ENCODE measurements at places on chromosomes 11 and 22.

GRCh38 chr11:12187399-12187798 is 77.0 kb downstream of the MICAL2 start:
- no peak for DNase-seq

- no peak for DNase-seq
Observed at GRCh38 chr11:73760135-73760678, 667 bp downstream of the RAB6A start.

GRCh38 chr11:128235958-128236357 is 351.4 kb downstream of the ETS1 start:
- no peak for DNase-seq

DNA sequence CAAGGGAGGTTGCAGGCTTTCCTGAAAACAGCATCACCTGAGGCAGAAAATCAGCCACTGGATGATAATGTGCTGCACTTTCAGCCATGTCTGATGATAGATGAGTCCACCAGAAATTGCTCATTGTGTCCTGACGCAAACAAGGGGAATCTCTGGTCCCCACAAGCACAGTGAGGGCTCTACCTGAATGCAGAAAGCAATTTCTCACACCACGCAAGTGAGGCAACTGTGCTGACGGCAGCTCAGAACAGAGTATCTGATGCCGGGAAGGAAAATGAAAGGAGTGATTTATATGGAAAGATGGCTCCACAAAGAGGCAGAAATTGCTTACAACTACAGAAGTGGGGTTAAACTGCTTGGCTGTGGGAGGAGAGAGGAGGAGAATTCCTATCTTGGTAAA is 867.1 kb downstream of the OPCML start:
- no peak for DNase-seq

GRCh38 chr11:29317694-29318093 is 699.1 kb downstream of the KCNA4 start:
- no peak for DNase-seq

DNA sequence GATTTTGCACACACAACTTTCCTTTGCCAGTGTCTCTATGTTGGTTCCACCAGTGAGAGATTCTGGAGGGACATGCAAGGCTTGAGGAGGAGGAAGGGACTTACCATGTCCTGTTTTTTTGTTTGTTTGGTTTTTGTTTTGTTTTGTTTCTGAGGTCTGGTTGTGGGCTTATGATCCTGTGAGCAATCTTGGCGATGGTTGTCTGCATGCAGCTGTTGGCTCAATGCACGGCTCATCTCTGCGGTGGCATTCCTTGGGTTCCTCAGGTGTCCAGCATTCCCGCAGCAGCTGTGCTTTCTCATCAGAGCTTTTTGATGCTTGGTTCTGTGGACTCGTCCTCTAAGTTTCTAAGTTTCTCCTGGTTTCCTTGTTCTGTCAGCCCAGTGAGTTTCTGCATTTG is 4.8 kb upstream of the NNMT start:
- DNase-seq: no peak

- DNase-seq: no peak
Observed at GRCh38 chr22:17970201-17970708, 54.1 kb downstream of the MICAL3 start.

GRCh38 chr11:79314906-79315689 is 125.7 kb downstream of the TENM4 start:
- no peak for DNase-seq

DNA sequence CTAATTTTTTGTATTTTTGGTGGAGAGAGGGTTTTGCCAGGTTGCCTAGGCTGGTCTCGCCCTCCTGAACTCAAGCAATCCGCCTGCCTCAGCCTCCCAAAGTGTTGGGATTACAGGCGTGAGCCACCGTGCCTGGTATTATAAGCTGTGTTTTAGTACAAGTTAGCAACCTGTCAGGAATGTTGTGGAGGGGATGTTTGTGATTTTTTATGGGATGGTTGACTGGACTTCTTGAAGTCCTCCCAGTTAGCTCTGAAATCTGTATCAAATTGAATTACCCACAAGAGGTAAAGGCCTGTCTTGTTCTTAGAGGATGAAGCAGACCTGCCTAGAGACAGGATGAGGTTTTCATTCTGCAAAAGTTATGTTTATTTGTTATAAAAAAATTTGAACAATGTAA is 34.1 kb upstream of the IL18BP start:
- no peak for DNase-seq

DNA sequence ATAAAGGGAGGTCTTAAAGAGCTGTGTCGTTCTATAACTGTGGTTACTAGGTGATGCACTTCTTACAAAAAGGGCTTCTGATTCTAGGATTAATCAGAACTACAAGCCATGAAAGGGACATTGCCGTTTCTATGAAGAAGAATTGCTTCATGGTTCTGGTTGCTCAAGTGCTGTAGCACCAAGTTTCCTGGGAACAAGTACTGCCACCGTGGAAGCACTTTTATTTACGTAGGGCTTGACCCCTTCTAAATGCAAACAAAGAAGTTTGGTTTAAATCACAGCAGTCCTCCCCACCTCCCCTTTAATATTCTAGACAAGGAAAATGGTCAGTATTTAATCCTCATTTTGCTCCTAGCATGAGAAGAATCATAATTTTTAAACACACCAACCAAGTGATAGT is 9.8 kb downstream of the YAP1 start:
- DNase-seq: no peak

- no peak for DNase-seq
Observed at GRCh38 chr22:43498856-43499253, 87.0 kb downstream of the MPPED1 start.

DNA sequence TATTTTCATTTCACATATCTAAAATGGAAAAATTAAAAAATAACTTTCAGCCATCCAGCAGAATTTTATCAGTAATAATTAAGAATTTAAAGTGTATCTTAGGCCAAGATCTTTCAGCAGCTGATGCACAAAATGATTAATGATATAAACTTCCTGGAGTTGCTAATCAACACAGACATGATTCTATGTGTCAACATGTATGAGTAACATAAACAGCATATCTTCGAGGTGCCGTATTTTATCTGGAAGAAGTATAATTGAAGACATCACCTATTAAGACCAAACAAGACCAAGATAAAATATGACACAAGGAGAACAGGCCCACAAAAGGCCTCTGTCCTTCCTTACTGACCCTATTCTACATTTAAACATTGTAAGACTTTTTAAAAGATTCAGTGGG is 45.2 kb downstream of the SLC5A12 start:
- no peak for DNase-seq

GRCh38 chr11:72446929-72447769 is 12.8 kb upstream of the CLPB start:
- peak; percentile 54 for DNase-seq

GRCh38 chr22:37486224-37486845 is at the start of gene MFNG:
Gene MFNG (minus strand): TSS chr22:37486384. CDS start chr22:37486177, 207 bp downstream.
- peak; percentile 69 for DNase-seq

- no peak for DNase-seq
Observed at GRCh38 chr22:22157348-22157725, 87.2 kb upstream of the VPREB1 start.

DNA sequence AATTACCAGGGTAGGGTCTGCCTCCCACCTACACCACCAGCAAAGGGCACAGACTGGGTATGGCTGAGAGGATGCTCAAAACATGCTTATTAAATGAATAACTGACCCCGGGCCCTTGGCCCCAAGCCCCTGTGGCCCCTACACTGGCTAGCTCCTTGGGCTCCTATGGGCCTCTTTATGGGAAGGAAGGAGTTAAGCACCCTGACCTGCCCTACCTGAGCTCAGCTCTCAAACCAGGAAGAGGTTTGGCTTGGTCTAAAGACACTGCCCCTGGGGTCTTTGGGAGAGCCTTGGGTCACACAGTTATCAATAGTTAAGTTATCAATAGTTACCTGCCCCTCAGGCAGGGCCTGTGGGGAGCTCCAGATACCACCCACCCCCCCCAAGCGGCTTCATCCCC is 1.2 kb downstream of the USH1C start:
- DNase-seq: no peak

DNA sequence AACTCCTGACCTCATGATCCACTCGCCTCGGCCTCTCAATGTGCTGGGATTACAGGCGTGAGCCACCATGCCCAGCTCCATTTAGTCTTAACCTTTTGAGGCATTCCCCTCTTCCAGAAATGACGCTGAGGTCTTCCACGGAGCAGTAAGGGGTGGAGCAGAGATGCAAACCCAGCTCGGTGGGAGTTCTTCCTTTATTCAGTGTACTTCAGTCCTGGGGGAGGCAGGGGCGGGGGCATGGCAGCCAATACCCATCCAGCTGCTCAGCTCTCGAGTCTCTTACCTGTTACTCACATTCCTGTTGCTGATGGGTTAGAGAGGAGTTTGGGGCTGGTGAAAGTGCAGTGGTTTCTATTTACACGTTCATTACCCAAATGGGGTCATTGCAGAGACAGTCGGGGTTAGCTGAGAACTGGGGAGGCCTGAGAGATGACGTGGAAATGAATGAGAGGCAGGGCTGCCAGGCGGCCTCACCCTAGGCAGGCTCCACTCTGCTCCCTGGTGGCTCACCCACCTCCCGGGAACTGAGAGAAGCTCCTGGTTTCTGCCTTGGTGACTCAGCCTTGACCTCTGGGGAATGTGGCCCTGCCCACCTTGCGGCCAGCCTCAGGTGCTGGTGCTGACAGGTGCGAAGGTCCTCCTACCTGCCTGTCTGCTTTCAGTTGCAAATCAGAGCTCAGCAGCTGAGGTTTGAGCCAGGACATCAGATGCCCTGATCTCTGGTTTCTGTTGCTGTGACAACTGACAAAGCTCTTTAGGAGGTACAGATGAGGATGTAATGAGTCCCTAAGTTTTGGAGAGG is 13.4 kb upstream of the ST14 start:
- no peak for DNase-seq

DNA sequence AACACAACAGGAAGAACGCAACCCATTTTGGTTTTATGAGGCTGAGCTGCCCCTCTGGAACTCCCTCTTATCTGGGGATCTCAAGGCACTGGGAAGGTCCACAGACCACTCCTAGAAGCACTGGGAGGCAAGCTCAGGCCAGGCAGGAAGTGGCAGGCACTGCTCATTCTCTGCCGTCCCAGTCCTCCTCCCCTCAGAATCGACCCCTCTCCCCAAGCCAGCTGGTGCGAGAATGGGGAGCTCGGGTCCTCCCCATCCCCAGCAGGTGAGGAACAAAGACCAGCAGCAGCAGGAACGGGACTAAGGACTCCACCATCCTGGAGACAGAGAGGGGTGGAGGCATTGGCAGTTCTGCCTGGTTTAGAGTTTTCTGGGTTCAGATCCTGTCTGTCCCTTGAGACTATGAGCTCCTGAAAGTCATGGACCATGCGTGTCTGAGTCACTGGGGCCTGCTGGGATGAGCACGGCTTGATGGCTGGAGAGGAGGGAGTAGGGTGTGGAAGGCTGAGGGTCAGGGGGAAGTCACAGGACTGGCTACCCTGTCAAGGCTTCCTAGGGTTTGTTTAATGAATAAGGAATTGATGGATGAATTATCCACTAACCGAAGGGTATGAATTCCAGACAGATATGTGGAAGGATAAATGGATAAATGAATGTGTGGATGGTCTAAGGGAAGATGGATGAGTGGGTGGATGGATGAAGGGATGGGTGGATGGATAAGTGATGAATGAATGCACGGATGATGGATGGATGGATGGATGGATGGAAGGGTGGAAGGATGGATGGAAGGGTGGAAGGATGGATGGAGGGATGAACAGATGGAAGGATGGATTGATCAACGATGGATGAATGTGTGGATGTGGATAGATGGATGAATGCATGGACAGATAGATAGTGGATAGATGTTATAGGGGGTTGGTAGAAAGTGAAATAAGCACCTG is 6.4 kb downstream of the MYEOV start:
- DNase-seq: no peak

GRCh38 chr11:43399983-43400630 is 41.4 kb downstream of the TTC17 start:
- no peak for DNase-seq

DNA sequence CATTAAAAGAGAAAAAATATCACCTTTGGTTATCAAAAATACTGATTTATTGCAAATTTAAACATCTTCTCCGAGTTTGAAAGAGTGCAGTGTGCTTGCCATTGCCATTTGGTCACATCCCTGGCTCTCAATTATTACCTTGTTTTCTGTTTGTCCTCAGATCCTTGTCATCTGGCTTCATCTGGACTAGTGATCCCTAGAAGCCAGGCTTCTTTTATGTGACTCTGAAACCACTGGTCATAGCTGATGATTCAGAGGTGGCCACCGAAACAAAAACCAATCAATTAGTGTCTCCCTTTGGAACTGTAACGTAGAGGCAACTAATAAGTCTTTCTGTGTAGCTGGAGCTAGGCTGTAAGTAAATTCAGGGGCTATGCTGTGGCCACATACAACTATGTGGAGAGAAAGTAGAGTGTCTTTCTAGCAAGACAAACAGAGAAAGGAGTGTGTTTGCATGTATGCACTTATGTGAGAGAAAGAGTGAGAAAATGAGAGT is 237.9 kb downstream of the LUZP2 start:
- DNase-seq: no peak

- DNase-seq: peak; percentile 56
Observed at GRCh38 chr11:9265211-9266131, at the start of gene DENND5A. Gene DENND5A (minus strand): TSS chr11:9265350. CDS start chr11:9265069, 281 bp downstream.

DNA sequence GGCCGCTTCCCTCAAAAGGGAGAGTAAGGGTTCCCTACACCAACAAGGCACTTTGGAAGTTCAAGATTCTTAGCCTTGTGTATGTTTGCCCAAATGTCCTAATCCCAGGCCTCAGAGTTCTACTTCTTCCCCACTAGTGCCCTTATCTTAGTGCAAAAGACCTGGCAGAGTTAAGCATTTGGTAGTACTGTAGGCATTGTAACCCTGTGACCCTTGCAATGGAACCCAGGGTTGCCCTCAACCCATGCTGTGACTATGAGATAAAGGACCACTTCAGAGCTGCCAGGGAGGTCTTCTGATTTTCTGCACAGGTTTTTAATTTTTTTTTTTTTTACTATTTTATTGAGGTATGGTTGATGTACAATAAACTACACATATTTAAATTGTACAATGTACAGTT is 65.1 kb downstream of the C11orf65 start:
- DNase-seq: no peak

GRCh38 chr11:123487157-123487744 is 57.2 kb downstream of the GRAMD1B start:
- no peak for DNase-seq

- DNase-seq: no peak
Observed at GRCh38 chr11:132650969-132651720, 881.2 kb downstream of the OPCML start.

GRCh38 chr11:68282141-68282860 is 10.5 kb upstream of the C11orf24 start:
- peak; percentile 43 for DNase-seq

DNA sequence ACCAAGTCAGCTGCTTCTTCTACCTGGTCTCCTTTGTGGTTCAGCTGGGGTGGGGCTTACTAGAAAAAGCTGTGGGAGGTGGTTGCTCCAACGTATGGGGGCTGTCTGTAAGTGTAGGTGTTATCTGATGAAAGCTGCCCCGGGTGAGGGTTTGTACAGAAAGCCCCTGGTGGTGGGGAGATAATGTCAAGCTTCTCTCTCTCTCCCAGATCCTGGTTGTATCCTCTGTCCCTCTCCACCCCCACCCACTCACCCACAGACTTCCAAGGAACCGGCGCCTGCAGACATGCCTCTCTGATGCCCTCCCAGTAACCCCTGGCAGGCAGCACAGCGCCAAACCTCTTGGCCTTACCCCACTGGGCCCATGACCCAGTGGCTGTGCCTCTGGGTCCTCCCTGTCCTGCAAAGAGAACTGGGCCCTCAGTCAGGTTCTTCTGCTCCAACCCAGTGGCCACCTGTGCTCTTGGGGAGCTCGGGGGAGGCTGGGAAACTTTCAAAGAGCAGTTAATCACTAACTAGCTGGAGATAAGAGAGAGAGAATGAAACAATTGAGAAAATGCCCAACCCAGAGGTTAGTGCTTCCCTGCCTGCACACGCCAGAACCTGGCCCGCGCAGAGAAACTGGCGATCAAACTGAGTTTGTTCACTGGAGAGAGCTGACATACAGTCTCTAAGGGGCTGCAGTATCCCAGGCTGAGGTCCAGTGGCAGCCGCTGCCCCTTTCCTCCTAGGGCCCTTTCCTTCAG is 20.4 kb upstream of the EHF start:
- no peak for DNase-seq
